ENCODE measurements at places on chromosomes 6 and 20.

DNA sequence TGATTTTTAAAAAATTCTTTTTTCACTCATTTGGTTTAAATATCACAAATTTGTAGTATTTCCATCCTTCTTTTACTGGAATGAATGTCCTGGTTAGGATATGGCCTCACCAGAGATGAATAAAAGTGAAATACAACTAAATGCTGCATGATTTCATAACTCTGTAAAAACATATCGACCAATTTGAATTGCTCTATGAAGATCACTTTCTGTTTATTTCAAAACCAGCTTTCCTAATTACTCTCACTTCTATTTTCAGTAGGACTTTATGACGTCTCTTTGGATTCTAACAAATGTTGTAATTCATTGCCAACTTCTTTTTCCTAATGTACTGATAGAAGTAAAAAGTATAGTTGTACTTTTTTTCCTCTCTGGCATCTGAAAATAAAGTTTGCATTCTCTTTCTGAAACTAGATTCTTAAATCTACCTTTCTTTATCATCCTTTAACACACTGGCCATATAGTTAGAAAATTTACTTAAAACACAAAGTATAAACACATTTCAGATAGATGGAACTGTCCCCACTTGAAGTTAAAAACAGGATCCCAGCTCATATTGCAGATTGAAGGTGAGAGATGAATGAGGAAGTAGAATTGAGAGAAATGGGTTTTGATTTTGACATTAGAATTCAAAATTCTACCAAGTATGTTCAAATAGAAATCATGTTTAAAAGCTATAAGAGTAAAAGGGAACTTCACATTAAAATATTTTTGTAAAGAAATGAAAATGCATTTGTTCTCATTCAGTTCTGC, 40.3 kb upstream of the IL20RA start:
- no peak for DNase-seq

DNA sequence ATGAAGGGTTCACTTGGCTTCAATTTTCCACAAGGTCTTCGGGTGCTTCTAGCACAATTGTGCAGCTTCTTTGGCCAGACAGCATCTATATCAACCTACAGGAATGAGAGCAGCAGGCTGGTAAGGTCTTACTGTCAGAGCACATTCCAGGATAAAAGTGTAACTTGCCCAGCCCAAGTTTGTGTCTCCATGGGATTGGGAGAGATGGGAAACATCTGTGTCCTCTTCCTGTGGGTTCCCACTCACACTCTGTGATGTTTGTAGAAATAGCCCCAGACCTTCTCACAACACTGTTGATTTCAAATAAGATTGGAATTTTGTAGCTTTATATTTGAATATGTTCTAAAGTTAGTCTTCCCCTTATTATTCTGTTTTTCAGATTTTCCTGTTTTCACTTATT, 83.4 kb upstream of the RGS17 start:
- no peak for DNase-seq

GRCh38 chr6:125301435-125302391, at the start of gene HDDC2:
HDDC2 (minus strand) TSS chr6:125301967; CDS start chr6:125301932, 35 bp downstream.
- peak; percentile 76 for DNase-seq

DNA sequence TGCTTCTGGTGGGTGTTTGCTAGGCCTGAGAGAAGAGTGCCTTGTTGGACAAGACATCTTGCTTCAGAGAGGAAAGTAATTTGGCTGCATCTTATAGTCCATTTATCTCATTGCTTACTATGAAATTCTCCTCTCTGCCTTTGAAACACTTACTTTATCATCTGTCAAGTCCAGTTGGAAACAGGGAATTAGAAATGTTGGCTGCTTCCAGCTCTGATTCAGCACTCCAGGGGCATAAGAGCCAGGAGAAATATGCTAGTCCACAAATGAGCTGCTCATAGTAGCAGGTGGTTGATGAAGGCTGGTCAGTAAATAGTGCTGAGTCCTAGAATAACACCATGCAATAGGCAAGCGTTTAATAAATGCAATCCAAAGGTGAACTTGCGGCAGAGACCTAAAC, 227.1 kb downstream of the SLC35F1 start:
- no peak for DNase-seq

DNA sequence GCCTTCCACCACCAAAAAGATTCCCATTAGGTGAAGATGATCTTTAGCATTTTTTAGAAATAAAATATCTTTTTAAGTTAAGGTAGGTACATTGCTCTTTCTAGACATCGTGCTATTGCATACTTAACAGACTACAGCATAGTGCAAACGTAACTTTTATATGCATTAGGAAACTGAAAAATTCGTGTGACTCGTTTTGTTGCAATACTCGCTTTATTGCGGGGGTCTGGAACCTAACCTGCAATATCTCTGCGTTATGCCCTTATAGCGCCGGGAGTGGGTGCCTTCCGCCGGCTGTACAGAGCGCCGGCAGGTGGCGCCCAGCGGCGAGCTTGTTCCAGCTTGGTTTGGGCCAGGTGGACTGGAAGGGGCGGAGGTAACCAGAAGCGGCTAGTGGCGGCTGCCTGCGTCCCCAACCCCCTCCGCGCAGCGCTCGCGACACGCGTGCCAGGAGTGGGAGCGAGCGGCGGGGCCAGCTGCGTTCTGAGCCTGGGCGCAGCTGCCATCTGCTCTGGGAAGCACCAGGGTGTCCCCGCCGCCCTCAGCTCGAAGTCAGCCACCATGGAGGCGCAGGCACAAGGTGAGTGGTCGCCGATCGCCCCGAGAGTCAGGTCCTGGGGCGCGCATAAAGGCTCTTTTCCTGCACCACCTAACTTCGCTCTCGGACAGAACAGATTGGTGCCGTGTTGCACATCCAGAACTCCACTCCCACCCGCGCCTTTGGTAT, at the start of gene TPD52L1:
TSS of gene TPD52L1 (plus strand) at position 383 of the 727 bp plus-strand sequence. CDS start at position 562, 179 bp downstream.
- DNase-seq = peak; percentile 78

GRCh38 chr6:148082696-148083095, 259.9 kb upstream of the SASH1 start:
- no peak for DNase-seq

DNA sequence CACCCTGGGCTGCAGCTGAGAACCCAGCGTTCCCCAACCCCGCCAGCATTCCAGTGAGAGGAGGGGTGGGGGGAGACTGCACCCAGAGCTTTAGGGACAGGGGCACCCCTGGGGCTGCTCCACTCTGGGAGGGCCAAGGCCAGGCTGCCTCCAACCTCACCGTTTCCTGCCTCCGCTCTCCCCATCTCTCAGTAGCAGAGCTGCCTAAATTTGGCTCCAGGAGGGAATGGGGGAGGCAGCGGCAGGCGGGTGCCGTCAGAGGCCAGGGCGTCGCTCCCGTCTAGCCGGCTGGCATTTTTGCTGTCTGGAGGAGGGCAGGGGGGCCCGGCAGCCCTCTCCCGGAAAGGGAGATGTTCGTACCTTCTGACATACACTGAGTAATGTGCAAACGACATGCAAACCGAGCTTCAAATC, 46.6 kb downstream of the NOL4L start:
- DNase-seq = peak; percentile 58

DNA sequence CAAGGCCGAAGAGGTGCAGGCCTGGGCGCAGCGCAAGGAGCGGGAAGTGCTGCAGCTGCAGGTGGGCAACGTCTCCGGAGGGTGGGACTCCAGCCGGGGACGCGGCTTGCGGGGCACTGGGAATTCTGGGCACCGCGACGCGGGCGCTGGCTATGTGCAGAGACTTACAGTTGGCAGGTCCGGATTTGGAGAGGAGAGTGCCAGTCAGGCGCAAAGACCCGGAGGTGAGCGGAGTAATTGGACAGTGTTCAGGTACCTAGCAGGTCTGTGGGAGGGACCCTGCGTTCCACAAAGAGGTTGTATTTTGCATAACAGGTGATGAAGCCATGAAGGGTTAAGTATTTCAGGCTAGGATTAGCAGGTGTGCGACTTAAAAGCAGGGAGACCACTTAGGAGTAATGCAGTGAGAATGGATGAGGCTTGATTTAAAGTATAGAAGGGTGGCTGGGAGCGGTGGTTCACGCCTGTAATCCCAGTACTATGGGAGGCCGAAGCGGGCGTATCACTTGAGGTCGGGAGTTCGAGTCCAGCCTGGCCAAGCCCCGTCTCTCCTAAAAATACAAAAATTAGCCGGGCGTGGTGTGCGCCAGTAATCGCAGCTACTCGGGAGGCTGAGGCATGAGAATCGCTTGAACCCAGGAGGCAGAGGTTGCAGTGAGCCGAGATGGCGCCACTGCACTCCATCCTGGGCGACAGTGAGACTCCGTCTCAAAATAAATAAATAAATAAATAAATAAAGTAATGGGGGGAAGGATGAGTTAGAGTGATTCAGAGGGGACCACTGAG, 1.0 kb downstream of the MRPS26 start:
- no peak for DNase-seq

GRCh38 chr6:127581576-127581975, 4.6 kb downstream of the C6orf58 start:
- no peak for DNase-seq

- no peak for DNase-seq
Measured at GRCh38 chr6:41939848-41940758, 1.5 kb downstream of the CCND3 start.

Measured in urothelium cell line (cell line).